ENCODE measurements at places on chromosomes 12 and 14.
A peak's percentile ranks its signal among the peaks of the same experiment; 100 is the strongest.

GRCh38 chr12:51667269-51667668, 76.2 kb downstream of the SCN8A start:
- DNase-seq: no peak

GRCh38 chr12:100365411-100365810, 8.5 kb downstream of the SLC17A8 start:
- no peak for DNase-seq

- no peak for DNase-seq
Measured at GRCh38 chr12:109832541-109833306, 474 bp downstream of the TRPV4 start.

DNA sequence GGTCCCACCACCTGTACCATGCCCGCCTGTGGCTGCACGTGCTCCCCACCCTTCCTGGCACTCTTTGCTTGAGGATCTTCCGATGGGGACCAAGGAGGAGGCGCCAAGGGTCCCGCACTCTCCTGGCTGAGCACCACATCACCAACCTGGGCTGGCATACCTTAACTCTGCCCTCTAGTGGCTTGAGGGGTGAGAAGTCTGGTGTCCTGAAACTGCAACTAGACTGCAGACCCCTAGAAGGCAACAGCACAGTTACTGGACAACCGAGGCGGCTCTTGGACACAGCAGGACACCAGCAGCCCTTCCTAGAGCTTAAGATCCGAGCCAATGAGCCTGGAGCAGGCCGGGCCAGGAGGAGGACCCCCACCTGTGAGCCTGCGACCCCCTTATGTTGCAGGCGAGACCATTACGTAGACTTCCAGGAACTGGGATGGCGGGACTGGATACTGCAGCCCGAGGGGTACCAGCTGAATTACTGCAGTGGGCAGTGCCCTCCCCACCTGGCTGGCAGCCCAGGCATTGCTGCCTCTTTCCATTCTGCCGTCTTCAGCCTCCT, 1.1 kb downstream of the INHBE start:
- peak; percentile 58 for DNase-seq

DNA sequence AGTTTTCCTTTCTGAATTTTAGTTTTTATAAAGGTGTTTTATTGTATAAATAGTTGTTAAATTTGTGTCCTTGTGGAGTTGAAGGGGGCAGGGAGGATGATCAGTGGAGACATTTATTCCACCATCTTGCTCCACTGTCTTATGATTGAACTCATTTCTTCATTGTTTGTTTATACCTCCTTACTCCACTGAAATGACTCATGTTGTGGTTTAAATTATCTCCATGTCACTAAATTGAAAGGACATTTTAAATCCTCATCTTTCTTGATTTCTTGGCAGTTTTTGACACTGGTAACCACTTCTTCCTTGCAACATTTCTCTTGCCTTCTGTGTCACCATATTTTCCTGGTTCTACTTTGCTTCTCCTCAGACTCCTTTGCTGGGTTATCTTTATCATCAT, 23.6 kb upstream of the FERMT2 start:
- no peak for DNase-seq

- no peak for DNase-seq
Measured at GRCh38 chr14:85824526-85824925, 294.6 kb downstream of the FLRT2 start.

Data from large intestine (tissue), 12 donors.